NCI-H526 treated with DMSO at 0.1 percent for 48 hours (cell line): ENCODE measurements at places on chromosomes 4 and X.

- no peak for DNase-seq
Observed at GRCh38 chr4:848803-849477, 23.0 kb upstream of the CPLX1 start.

GRCh38 chr4:95165926-95166524 is 382.7 kb downstream of the UNC5C start:
- peak; percentile 12 for DNase-seq

- no peak for DNase-seq
Observed at GRCh38 chr4:185573651-185574199, 38.4 kb upstream of the PDLIM3 start.

DNA sequence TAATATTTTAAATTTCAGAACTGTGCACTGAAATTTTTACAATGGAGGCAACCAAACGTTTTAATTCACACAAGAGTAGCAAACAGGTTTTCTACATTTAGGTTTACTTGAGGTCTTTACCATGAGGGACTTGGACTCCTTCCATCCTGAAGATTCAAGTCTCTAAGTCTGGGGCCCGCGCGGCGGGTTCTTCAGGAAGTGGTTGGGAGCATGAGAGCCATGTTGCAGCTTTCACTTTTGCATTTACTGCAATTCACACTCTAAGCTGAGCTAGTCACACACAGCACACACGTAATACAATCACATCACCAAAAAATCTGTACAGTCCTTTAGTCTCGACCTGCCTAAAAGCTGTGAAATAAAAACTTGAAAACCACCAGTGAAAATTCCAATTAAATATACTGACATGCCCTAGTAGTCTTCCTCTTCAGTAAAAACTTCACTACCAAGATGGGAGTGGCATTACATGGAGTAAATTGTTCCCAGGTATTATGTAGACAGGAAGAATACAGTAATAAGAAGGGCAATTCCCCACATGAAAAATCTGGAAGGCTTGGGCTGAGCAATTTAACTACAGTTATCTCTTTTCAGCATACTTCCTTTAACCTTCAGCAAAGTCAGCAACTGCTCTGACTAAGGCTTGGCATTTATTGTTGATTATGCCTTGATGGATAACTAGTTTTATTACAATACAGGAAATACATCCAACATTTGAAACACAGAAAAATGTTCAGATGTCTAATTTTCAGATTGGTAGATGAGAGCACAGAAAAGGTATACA is 571.1 kb upstream of the DIPK2B start:
- DNase-seq, result no peak

DNA sequence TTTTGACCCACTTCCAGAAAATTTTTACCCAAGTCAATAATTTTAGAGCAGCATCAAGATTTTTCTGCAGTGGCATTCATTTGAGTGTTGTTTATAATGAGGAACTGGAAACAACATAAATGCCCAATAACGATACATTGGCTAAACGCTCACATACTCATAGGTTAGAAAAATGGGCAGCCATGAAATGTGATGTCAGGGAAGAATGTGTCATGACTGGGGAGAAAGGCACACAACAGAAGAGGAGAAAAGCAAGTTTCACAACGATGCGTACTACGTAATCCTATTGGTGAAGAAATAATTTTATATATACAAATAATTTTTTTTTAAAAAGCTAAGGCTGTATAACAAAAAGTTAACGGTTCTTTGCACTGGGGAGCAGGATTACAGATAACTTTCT is 33.6 kb upstream of the MAP3K15 start:
- no peak for DNase-seq

DNA sequence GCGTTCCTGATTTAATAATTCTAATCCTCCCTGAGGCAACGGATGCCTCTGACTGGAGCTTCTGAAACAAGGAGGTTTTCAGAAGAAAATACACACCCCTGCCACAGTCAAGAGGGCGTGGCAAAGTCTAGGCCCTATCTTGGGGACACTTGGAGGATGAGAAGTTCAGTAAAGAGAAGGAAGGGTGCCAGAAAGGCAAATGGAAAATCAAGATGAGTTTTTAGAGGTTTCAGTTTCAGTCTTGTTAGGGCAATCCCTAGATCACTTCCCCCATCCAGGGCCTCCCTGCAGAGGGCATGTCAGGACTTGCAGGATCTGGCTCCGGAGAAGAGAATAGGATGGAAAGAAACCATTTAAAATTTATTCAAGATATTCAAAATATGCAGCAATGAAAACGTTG is 28.5 kb upstream of the FGF2 start:
- peak; percentile 77 for DNase-seq

DNA sequence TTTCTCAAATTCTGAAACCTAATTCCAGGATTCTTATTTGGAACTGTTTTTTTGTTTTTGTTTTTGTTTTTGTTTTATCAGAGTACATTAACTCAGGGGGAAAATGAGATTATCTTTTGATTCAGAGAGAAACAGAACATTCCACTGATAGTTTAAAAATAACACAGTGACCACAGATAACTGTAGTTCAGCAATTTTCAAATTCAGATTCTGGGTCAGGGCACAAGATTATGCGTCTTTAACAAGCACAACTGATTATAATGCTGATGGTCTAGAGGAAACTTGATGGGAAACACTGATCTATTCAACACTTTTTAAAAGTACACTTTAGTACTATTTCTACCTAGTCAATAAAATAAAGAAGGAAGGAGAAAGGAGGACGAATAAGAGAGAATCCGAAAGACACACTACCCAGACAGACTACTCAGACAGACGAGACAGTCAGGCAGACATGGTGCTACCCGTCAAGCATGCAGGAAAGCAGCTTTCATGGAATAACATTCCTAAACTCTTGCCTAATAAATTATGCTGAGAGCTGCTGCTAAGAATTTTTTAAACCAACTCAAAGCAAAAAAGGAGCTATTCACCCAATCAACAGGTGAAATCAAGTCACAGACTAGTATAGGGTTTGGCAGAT is 59.0 kb downstream of the APBB2 start:
- DNase-seq, result no peak

DNA sequence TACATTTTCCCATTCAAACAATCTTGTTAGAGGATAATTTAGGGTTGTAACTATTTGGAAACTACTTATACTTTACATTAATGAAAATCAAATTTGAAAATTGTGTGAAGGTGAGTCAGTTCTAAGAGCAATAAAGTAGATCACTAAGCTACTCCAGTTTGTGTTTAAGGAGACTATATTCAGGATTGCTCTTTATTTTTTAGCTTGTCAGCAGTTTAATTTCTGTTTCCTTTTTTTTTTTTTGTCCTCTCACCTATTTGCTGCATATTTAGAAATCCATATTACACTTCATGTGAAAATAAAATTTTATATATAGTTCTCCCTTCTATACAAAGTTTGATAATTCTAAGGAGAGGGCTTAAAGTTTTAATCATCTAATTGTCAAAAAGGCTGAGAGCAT is 691.8 kb downstream of the ADGRL3 start:
- DNase-seq, result no peak

DNA sequence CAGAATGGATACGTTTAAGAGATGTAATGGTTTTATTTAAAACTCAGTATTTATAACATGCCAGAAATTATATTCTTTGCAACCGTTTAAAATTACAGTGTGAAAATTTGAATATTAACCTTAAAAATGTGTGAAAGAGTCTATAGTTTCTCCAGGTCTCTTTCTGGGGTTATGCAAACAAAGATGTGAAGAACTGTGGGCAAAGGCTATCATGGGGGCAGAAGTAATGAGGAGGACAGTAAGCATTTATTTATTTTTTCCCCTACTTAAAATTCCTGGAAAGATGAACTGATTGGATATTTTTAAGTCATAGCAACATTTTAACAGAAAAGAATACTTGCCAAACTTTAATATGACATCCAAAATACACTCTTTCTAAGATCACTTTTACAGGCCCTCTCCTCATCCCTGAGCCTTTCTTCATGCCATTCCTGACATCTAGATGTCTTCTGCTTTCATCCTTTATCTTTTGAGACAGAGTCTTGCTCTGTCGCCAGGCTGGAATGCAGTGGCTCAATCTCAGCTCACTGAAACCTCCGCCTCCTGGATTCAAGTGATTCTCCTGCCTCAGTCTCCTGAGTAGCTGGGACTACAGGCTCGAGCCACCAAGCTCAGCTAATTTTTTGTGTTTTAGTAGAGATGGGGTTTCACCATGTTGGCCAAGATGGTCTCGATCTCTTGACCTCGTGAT is 46.1 kb downstream of the TMEM131L start:
- DNase-seq, result no peak

DNA sequence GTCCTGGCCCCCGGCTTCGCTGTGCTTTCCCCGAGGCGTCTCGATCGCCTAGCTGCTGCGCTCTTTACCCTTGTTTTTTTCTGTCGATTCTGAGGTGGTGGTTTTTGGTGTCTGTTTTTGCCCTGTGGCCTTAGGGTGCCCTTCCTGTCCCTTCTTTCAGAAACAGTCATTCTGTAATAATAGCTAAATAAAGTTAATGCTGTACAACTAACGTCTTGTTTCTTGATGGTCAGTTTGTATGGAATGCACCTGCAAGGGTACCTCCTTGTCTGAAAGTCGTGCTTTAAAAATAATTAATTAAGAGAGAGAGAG is 686 bp downstream of the FIP1L1 start:
- DNase-seq, result no peak

DNA sequence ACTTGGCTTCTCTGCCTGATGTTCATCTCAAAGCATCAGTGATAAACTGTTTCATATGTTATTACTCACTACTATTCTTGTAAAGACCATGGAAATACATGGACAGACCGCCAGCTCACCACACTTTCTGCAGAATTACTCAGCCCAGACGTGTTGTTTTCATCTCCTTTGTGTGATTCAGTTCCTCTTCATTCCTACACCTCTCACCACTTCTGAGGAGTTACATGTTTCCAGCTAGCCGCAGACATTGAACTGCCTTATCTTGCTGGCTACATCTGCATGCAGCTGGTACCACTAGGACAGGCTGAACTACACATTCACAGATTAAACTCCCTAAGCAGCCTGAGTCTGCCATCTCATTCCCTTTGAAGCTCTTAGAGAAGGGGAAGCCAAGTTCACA is 443.2 kb upstream of the FGF16 start:
- DNase-seq, result no peak

DNA sequence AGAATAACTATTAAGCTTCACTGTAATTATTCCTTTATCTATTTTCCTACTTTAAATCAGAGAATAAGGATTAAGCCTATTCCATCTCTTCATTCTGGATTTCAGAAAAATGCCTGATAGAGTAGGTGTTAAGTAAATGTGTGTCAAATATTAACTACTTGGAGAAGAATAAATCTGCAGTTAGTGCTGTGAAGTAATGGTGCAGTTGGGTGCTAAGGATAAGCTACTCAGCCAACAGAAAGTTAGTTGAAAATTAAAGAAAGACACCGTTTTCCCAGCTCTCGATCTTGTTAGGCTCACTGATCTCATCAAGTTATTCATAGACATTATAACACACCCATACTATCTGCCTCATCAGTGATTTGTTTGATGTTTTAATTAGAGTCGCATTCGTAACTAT is 7.1 kb downstream of the PF4V1 start:
- no peak for DNase-seq

DNA sequence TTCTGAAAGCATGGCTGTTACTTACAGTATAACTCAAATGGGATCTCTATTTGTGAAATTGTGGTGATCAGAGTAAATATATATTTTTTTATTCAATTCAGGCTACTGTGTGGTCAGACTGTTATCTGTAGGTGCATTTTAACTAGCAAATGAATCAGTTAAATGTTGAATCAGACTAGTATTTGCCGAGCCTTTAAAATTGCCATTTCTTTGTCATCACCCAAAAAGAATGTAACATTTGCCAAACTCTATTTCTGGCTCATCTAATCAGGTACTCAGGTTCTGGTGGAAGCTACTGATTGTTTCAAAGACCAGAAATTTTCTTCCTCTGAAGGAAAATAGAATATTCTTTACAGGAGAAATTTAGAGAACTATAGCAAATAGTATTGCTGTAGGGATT is 1.8 kb upstream of the NAA15 start:
- DNase-seq, result no peak

DNA sequence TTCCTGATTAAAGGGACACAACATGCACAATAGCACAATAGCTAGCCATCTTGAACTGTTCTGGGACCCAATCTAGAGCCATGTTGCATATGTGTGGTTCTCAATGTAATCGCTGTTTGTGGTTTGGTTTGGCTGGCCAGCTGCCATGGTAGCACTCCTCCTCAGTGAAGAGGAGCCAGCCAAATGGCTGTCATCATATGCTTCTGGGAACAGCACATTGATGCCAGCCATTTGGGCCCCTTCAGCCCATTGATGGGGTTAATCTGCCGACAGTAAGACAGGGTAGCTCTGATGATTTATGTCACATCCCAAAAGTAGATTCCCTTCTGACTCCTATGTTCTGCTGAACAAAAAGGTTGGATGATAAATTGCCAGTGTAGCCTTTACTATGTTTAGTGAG is 48.5 kb downstream of the AWAT2 start:
- no peak for DNase-seq

DNA sequence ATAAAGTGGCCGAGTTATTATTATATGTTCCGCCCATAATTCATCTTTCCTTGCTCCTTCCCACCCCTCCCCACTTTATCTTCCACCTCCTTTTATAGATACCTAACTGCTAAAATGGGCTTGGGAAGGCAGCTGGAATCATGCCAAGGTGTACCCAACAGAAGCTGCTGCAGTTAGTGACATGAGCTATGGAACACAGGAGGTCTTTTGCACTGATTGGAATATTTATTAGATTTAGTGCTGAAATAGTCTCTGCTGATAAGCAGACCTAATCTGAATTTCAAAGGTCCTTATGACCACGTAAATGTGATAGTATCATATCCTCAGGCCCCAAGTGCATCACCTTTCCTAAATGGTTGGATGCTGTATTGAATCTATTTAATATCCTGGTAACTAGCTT is 64.9 kb downstream of the HMGB2 start:
- no peak for DNase-seq

GRCh38 chr4:80989921-80990544 is 40.5 kb upstream of the BMP3 start:
- DNase-seq, result peak; percentile 25

DNA sequence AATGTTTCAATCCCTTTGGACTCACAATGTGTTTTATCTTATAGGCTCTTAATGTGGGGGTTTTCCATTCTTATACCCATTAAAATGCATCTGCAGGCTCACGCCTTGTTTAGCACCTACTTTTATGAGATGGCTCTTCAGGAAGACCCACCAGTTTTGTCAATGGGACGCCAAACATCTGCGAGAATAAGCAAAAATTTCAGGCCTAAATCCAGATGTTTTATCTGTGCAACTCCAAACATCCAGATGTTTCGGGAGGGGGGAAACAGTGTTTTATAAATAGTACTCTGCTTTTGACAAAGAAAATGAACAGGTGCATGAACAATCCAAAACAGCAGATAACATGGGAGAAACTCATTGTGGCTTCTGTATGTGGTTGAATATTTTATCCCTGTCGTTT is 342.8 kb downstream of the DHX15 start:
- no peak for DNase-seq

GRCh38 chr4:147518846-147519767 is 38.2 kb downstream of the EDNRA start:
- peak; percentile 22 for DNase-seq

- DNase-seq, result no peak
Observed at GRCh38 chr4:42391981-42392380, 5.3 kb upstream of the SHISA3 start.

- no peak for DNase-seq
Observed at GRCh38 chrX:123201720-123202119, 17.6 kb downstream of the GRIA3 start.
